ENCODE measurements at places on chromosomes 16 and 17.

DNA sequence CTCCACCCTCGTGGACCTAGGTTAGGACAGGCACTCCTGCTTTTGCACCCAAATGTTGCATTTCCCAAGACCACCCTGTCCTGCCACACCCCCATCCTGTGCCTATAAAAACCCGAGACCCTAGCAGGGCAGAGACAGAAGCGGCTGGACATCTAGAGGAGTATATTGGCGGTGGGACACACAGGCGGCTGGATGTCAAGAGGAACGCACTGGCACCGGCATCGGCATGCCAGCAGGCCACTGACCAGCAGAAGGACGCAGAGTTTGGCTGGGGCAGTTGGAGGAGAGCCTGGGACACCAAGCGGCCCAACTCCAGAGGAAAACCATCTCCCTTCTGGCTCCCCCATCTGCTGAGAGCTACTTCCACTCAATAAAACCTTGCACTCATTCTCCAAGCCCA is 14.7 kb upstream of the WFIKKN2 start:
- no peak for DNase-seq

GRCh38 chr17:69497161-69497560 is 82.7 kb downstream of the MAP2K6 start:
- DNase-seq: no peak

DNA sequence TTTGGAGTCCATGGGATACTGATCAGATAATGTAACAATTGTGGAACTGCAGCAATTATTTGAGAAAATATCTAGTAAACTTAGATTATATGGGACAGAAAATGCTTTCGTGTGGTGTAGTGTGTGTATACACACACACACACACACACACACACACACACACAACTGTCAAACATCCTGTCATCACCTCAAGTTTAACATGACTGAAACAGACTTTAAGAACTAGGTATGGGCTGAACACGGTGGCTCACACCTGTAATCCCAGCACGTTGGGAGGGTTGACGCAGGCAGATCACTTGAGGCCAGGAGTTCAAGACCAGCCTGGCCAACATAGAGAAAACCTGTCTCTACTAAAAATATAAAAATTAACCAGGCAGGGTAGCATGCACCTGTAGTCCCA is 544 bp upstream of the EVI2A start:
- DNase-seq: no peak

- DNase-seq: no peak
Observed at GRCh38 chr16:65781363-65781762, 585.1 kb upstream of the CDH5 start.

GRCh38 chr16:88782454-88783390 is 2.3 kb downstream of the PIEZO1 start:
- DNase-seq: peak; percentile 77

Data from activated T-helper 9 cell treated with anti-CD3 and anti-CD28 coated beads, Interleukin-2, amount 50 U/mL, for 16 hours (primary cell).